NCI-H748 treated with DMSO at 0.1 percent for 48 hours (cell line): ENCODE measurements at places on chromosomes 11 and 22.
A peak's percentile ranks its signal among the peaks of the same experiment; 100 is the strongest.

- no peak for DNase-seq
Measured at GRCh38 chr11:61969838-61970662, 2.6 kb upstream of the FTH1 start.

- DNase-seq = peak; percentile 18
Measured at GRCh38 chr11:18011633-18012032, 1.2 kb downstream of the SERGEF start.

- DNase-seq = peak; percentile 40
Measured at GRCh38 chr11:22337596-22338485, at the start of gene SLC17A6. Gene SLC17A6, plus strand, starts transcription at chr11:22338381. Its CDS starts 153 bp downstream, at chr11:22338534.

- peak; percentile 13 for DNase-seq
Measured at GRCh38 chr11:44133335-44133946, 38.0 kb downstream of the EXT2 start.

GRCh38 chr11:62498031-62498430, 48.6 kb downstream of the AHNAK start:
- DNase-seq = no peak

GRCh38 chr11:117950993-117951961, 22.1 kb upstream of the TMPRSS13 start:
- DNase-seq = no peak

GRCh38 chr11:85889108-85889507, 33.9 kb downstream of the CCDC83 start:
- no peak for DNase-seq

DNA sequence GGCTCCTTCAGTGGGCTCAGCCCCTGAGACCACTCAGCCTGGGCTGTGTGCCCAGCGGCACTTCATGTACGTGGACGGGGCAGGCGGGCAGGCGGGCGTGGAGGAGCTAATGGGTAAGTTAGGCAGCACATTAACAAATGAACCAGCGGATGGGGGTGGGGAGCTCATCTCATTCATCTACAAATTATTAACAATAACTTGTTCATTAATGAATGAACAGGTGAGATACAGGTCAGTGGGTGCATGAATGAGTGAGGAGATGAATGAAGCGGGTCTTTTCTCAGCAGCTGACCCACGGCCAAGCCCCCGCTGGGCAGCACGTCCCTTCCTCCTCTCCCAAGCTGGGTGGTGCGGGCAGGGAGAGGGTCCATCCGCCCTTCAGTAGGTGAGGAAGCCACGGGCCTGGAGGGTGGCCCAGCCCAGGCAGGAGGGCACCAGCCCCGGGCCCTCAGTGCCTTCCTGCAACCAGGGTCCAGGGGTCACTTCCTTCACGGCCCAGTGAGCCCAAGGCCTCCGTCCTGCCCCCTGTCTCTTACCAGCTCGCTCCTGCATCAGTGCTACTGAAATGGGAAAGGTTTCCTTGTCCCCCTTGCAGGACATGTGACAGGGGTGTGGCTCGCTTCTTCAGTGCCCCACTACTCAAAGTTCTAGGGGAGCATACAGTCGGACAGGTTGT, 60.5 kb upstream of the KCNQ1OT1 start:
- no peak for DNase-seq

GRCh38 chr22:38828191-38828590, 15.6 kb downstream of the NPTXR start:
- no peak for DNase-seq

GRCh38 chr11:110972640-110973039, 260.4 kb upstream of the ARHGAP20 start:
- no peak for DNase-seq

GRCh38 chr11:6563667-6564066, 39.7 kb downstream of the RRP8 start:
- no peak for DNase-seq

- no peak for DNase-seq
Measured at GRCh38 chr22:21866833-21867527, 465 bp downstream of the MAPK1 start.

GRCh38 chr11:101863361-101863760, 51.4 kb upstream of the CEP126 start:
- DNase-seq = no peak

DNA sequence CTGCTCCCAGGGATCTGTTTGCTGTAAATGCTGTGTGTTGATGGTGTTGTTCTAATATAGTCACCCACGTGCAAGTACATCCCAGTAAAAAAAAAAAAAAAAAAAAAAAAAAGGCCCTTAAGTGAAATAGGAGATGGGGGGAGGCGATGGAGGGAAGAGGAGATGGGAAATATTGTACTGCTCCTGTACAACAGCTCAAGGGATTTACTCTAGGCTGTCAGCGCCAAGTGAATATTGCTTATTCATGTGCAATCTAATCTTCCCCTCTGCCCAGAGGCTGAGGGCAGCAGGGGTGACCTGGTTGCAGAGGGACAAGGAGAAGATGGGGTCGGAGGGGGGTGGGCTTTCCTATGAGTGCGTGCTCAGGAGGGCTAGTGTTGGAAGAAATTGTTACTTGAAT, 206.2 kb upstream of the CADM1 start:
- DNase-seq = no peak

DNA sequence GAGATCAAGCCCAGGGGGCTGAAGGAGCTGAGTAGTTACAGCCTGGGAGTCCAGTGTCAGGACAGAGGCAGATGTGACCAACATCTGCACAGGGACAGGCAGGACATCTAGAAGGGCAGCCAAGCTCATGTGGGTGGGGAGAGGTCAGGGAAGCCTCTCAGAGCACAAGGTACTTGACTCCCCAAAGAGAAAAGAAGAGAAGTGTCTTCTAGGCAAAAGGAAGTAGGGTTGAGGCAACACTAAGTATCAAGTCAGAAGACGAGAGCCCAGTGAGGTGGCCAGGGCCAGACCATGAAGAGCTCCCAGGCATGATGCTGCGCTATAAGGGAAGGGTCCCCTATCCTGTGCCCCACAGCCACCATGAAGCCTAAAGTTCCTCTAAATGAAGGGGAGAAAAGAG, 21.5 kb downstream of the RPL27A start:
- no peak for DNase-seq

DNA sequence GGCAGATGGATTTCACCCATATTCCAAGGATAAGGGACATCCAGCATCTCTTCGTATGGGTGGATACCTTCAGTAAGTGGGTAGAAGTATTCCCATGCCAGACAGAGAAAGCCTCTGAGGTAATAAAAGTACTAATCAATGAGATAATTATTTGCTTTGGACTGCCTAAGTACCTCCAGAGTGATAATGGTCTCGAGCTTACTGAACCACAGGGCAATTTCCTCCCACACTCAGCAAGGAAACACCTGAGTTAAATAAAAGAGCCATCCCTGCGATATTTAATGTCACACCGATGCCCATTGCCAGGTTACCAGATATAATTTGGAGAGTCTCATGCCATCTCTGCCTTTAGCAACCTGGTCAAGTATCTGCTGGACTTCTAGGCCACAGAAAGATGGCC, 70.6 kb upstream of the MPEG1 start:
- DNase-seq = no peak

DNA sequence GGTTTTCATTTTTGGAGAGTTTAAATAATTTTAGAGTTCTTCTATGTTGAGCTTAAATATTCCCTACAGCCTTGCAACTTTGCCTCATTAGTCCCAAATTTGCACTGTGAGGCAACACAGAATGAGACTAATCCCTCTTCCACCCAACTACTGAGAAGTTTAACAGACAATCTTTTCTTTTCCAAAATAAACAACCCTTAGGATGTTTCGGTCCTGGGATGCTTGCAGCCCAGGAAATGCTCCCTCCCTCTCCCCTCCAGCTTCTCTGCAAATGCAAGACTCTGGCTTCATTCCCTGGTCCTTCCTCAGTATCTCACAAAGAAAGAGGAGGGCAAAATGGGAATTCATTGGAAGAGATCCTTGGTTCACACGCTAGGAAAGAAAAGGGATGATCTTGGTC, 222.5 kb downstream of the ST3GAL4 start:
- DNase-seq = no peak

- DNase-seq = no peak
Measured at GRCh38 chr11:35518766-35519165, 6.7 kb downstream of the PAMR1 start.

- DNase-seq = no peak
Measured at GRCh38 chr22:30511109-30511508, 5.6 kb upstream of the SEC14L4 start.

GRCh38 chr11:110808248-110808647, 96.0 kb upstream of the ARHGAP20 start:
- no peak for DNase-seq

- no peak for DNase-seq
Measured at GRCh38 chr11:6356503-6357055, 33.7 kb upstream of the SMPD1 start.

DNA sequence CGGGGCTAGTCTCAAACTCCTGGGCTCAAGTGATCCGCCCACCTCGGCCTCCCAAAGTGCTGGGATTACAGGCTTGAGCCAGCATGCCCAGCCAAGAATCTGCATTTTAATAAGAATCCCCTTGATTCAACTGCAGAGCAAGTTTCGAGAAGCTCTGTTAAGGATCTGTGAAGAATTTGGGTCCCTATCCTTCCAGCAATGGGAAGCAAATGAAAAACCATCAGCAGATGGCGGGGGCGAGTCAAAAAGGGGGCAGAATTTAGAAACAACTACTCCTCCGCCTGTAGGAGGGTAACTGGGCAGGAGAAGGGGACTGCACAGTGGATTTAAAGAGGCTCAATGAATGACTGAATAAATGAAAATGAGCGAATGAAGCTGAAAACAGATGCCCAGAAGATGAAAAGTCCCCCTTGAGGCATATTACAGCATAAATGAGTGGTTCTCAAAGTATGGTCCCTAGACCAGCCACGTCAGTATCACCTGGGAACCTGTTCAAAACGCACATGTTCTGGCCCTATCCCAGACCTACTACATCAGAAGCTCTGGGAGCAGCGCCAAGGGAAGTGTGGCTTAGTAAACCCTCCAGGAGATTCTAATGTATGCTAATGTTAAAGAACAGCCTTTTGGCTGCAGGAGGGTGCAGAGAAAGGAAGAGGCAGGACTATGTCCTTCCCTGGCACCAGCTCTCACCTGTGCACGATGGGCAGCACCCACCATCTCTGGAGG, 15.0 kb downstream of the VWCE start:
- no peak for DNase-seq

DNA sequence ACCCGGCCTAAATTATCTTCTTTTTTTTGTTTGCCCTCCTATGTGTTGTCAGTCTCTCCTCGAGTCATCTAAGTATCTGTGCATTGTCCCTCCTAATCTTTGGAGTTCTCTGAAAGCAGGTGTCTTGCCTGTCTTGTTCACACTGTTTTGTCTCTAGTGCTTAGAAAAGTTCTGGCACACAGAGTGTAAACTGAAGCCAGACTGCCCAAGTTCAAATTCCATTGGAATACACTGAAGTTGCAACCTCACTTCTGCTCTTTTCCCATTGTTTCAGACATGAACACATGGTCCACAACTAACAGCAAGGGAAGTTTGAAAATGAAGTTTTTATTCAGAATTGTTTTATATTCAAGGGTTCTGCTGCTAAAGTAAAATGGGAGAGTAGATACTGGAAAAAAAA, 38.7 kb downstream of the PAX6 start:
- no peak for DNase-seq

GRCh38 chr11:1226986-1227550, 4.2 kb downstream of the MUC5B start:
- DNase-seq = no peak

DNA sequence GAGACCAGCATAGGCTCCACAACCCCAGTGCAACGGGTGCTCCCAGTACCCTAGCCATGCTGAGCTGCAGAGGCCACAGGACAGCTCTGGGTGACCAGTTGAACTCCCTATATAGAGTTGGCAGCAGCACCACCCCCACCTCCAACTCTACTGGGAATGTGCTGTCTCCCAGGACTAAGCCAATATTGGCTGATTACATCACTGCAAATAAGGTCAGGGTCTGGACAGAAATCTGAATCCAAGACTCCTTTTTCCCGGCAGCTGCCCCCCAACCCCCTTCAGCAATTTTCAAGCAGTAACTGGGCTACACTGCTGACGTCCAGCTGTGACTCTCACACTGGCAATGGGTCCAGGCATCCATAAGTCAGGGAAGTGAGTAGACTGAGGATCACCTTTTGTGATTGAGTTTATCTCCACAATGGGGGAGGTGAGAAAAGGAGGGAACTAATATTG, at the start of gene HPX:
TSS of gene HPX (minus strand) at position 82 of the 453 bp plus-strand sequence. CDS start at position 58, 24 bp downstream.
- DNase-seq = no peak

DNA sequence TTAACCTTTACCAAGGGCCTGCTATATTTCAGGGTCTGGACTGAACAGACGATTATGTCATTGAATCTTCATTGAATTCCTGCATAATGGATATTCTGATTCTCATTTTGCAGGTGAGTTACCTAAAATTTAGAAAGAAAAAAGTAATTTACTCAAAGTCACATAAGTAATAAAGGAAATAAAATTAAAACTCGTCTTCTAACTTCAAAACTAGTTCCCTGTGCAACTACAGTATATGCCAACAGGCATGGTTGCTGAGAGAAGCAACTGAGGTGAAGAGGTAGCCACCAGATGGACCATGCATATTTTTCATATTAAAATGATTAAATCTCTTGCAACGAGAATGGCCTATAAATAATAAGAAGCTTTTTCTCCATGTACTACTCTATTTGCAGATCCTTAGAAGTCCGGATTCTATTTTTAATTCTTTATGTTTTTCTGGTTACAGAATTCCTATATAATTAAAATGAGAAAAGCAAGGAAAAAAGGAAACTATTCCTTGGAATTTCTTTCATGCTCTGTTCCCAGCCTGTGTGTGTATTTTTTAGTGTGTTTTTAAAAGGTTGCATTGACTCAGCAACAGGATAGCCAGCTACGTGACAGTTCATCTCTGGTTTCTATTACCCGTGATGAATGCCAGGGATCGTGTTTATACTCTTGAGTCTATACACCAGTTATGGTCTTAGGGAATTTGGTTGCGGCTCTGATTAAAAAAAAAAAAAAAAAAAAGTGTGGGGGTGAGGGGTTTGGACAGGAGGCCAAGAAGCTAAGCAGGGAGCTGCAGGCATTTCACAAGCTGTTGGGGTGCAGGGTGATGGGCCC, 186.8 kb downstream of the ETS1 start:
- DNase-seq = no peak

GRCh38 chr11:58905011-58905720, 34.1 kb upstream of the GLYATL1 start:
- peak; percentile 52 for DNase-seq

- DNase-seq = no peak
Measured at GRCh38 chr22:20656902-20657836, 116.7 kb upstream of the SERPIND1 start.

- DNase-seq = no peak
Measured at GRCh38 chr11:59756845-59757244, 1.7 kb downstream of the STX3 start.

DNA sequence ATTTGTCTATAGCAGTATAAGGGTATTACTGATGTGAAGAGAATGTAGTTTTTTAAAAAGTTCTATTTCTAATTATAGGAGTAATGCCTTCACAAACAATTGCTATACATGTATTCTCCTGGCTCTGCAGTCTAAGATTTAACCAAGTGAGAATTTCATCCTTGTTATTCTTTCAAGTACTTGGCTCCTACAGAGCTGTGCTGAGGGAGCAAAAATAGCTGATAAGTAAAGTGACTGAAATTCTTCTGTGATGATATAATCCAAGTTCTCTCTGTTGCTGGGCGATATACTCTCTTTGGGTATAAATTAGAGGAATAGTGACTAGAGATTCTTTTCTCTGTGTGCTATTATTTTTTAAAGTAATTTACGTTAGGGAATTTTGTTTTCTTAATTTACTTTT, 68.0 kb downstream of the PGR start:
- no peak for DNase-seq

- DNase-seq = no peak
Measured at GRCh38 chr22:41674846-41675340, 13.8 kb downstream of the SNU13 start.

GRCh38 chr22:46744581-46744980, 6.5 kb upstream of the CERK start:
- DNase-seq = no peak
